ELR (cell line): ENCODE measurements at places on chromosomes 12 and 14.

DNA sequence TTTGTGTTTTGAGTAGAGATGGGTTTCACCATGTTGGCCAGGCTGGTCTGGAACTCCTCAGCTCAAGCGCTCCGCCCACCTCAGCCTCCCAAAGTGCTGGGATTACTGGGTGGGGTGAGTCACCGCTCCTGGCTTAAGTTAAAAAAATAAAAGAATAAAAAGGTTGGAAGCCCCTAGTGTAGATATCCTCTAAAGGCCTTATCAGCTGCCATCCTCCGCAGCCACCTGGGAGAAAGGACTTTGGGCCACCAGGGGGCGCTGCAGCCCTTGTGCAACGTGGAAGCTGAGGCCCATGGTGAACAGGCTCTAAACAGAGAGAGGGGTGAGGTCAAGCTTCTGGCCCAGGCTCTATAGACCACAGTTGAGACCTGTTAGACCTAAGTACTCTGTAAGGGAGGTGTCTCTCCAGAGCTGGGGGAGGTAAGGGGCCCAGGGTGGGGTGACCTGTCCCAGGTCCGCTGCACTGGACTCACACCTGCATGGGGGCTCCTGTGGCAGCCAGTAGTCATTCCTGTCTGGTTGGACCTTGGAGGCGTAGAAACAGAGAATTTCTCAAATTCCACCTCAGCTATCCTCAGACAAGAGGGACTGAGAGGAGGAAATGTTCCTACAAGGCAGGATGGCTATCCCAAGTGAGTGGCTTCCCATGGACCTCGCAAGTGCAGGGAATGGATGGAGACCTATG lies 14.0 kb upstream of the RACGAP1 start:
- peak; percentile 80 for DNase-seq

GRCh38 chr12:96347130-96347699 lies 53.0 kb downstream of the CDK17 start:
- DNase-seq, result no peak

DNA sequence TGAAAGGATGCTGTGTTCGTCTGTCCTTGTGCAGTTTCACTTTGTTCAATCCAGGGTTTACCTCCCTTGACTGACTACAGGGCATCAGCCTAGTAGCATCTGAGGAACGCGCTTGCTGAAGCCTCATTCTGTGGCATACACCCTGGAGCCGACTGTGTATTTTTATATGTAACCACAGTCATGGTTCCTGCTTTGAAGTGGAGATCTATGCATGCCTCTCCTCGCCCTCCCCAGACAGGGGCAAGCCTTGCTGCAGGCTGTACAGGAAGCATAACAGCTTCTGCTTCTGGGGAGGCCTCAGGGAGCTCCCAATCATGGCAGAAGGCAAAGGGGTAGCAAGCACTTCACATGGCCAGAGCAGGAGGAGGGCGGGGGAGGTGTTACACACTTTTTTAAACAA lies 262.1 kb downstream of the BCL11B start:
- DNase-seq, result no peak

- DNase-seq, result peak; percentile 91
These were observed 286.2 kb downstream of the CACNA1C start for GRCh38 chr12:2338991-2339431.

DNA sequence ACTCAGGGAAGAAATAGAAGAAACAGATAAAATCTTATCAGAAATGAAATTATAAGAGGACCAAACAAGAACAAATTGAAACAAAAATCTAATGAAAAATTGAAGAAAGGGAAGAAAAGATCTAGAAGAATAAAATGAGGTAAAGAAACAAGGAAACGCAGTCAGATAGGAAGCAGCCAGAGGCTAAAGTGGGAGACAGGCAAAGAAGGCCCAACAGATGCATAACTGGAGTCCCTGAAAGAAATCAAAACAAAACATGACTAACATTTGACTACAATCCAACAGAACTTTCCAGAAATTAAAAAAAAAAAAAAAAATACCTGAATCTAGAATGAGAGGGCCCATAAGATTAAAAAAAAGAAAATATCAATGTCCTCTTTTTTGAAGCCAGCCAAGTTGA lies 65.6 kb downstream of the AMN start:
- DNase-seq, result no peak

GRCh38 chr12:18419311-18419710 lies 158.0 kb downstream of the PIK3C2G start:
- no peak for DNase-seq

GRCh38 chr12:92162079-92162478 lies 16.4 kb upstream of the BTG1 start:
- DNase-seq, result no peak

GRCh38 chr12:48940181-48940580 lies 14.9 kb upstream of the FKBP11 start:
- no peak for DNase-seq

DNA sequence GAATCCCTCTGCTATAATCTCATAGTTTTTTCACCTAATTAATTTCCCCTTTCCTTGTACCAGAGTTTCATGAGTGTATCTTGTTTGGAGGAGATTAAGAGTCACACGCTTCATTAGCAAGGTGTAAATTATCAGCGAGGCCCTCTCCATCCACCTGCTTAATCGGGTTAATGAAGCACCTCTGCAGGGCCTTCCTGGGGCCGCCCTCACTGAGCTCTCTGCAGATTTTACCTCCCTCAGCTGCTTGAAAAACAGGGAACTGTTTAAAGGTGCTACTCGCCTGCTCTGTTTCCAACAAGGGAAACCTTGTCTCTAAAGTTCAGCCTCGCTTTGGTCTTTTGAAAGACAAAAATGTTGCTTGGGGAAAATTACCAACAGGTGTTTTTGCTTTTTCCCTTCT lies 35.8 kb downstream of the OTX2 start:
- no peak for DNase-seq

- DNase-seq, result no peak
These were observed 129.2 kb upstream of the SLCO1B1 start for GRCh38 chr12:21001778-21002177.

GRCh38 chr12:57523706-57524614 lies 1.3 kb downstream of the MBD6 start:
- no peak for DNase-seq

GRCh38 chr12:132317233-132317938 lies 12.0 kb downstream of the GALNT9 start:
- no peak for DNase-seq

GRCh38 chr12:70985850-70986249 lies 65.3 kb upstream of the PTPRR start:
- no peak for DNase-seq

DNA sequence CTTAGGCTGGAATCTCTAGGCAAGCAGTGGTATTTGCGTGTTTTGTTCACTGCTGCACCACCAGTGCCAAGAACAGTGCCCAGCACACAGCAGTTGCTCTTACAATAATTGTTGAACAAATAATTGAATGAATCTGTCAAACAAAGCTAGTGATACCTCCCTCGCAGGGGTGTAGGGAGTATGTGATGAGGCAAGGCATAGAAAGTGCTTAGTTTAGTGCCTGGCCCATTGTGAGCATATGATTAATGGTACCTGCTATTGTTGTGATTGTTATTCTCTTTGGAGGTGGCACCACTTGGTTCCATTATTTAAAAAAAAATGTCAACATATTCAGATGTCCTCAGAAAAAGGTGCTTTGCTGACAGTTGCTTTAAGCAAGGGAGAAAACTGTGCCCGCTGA lies 210.1 kb upstream of the TBX3 start:
- DNase-seq, result no peak

- no peak for DNase-seq
These were observed 66.3 kb downstream of the ETNK1 start for GRCh38 chr12:22691319-22691718.

DNA sequence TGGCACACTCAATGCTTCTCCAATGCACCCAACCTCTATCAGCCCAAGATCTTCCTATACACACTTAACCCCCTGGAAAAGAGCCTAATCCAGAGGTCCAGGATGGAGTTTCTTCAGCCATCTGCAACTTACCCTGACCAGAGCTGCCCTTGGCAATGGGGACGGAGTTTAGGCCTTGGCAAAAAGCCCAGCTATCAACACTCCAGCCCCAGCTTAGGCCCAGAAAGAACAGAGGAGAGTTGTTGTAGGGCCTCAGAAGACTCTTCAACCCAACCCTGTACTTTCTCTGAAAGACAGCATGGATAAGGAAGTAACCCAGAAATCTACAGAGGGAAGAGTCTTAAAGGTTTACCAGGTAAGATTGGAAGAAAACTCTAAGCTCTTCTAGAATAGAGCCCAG lies 219.3 kb upstream of the PELI2 start:
- no peak for DNase-seq

DNA sequence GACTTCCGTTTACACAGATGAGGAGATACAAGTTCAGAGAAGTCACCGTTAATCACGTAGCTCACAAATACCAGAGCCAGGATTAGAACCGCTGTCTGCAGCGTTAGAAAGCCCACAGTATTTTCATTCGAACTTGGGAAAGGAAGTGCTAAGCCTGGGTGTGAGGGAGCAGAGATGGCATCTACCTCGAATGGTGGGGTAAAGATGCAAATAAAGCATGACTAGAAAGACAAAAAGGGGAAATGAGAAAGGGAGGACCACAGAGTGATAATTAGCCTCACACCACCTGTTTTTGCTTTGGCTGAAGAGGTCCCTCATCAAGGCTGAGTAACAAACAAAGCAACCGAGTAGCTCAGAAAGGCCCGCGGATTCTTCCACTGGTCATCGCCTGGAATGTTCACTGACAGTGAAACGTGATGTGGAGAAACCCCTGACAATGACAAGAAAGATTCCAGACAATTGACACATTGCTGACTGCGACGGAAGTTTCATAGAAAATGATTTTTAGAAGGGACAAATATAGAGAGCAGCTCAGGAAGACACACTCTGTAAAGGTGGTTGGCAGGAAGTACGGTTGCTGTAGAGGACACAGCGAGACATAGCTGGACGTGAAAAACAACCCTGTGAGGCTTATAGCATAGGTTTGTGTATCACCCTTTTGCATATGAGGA lies 31.5 kb upstream of the BHLHE41 start:
- no peak for DNase-seq

DNA sequence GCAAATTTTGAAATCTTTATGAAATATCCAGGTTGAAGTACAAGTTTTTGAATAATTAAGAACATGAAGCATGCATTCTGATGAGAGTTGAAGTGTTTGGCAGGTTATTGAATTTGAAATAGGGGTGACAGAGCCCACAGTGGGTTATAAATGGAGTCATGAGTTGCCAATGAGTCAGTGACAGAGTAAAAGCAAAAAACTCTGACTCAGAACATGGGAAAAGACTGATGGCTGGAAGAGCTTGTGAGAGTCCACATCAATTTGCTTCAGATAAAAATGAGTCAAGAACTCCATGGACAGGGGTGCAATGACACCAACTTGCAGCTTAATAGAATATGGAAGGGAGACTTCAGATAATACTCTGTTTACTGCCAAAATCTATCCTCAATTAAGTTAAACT lies 105.3 kb downstream of the SLC6A15 start:
- peak; percentile 20 for DNase-seq

GRCh38 chr12:24991209-24992049 lies 42.5 kb upstream of the BCAT1 start:
- DNase-seq, result peak; percentile 78

DNA sequence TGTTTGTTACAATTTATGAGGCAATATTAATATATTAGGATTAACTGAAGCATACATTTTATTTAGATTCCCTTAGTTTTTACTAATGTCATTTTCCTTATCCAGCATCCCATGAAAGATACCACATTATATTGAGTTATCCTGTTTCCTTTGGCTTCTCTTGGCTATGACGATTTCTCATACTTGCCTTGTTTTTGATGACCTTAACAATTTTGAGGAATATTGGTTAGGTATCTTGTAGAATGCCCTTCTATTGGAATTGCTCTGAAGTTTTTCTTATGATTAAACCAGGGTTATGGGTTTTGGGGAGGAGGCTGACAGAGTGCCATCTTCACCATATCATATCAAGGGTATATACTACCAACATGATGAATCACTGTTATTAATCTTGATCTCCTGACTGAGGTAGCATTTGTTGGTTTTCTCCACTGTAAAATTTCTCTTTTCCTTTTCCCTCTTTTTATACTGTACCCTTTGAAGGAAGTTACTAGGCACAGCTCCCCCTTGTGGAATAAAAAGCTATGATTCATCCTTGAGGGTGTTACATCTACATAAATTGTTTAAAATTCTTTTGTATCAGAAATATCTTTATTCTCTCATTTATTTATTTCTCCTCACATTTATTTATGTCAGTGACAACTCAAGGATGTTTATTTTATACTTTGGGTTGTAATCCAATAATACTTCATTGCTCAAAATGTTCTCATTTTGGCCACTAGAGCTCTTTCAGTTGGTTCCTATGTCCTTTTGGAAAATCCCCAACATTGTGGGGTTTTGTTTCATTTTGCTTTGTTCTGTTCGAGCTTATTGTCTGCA lies 239.0 kb downstream of the SLC16A7 start:
- DNase-seq, result peak; percentile 56

DNA sequence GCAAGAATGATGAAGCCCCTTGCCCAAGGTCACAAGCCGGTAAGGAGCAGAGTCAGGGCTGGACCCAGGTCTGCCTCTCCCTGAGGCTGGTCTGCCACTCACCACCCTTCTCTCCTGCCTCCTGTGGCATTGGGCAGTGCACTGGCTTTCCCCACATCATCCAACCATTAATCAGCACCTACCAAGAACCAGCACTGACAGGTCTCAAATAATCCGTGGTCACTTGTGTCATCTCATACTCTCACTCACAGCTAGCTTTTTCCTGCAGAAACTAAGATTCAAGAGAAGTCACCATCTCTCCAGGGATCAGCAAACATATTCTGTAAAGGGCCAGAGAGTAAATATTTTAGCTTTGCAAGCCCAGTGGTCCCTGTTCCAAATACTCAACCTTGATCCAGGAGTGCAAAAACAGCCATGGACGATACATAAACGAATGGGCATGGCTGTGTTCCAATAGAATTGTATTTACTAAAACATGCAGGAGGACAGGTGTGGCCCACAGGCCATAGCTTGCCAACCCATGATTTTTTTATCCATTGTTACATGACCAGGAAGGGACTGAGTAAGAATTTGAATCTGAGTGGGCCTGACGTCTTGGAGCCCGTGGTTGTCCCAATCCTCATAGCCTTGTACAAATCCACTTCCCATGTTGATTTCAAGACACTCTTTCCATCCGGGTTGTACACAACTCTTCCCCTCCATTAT lies 374.2 kb downstream of the BCL11B start:
- DNase-seq, result no peak

GRCh38 chr12:25495331-25496097 lies 57.6 kb downstream of the LMNTD1 start:
- peak; percentile 91 for DNase-seq
